Activated CD4-positive, alpha-beta T cell treated with anti-CD3 and anti-CD28 coated beads, Interleukin-2, amount 50 U/mL, for 24 hours (primary cell): ENCODE measurements at places on chromosomes 3 and 15.

DNA sequence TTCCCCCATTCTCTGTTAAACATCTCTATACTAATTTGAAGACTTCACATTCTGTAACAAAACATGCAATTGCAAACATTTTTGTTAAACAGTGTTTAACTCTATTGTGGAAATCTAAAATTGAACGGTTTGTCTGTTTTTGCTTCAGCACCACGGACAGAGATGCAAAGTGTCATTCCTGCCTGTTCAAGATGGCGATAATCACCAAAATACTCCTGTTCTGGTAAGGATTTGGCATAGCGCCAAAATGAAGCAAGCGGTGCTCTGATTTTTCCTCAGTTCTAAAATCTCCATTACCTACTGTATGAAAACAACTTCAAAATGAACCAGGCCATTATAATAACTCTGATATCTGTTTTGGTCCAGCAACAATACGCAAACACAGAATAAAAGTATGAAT, 129.7 kb upstream of the TUSC7 start:
- no peak for DNase-seq

GRCh38 chr3:184284696-184285095, 8.9 kb downstream of the ECE2 start:
- DNase-seq = no peak

GRCh38 chr3:168036619-168037018, 59.1 kb downstream of the GOLIM4 start:
- DNase-seq = no peak

DNA sequence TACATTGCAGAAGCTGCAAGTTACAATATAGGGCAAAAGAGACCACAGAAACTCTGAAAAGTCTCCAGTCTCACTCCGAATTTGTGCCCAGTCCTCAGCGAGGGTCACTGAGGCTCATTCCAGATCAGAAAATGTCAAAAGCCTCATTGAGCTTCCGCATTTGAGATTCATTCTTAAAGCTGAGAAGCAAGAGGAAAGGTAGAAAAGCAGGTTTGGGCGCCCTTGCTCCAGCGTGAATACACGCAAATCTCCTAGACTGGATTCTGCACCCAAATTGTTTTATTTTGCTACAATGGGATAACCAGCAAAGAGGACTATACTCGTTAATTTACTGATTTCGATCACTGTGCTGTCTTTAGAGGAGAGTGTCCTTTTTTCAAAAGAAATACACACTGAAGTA, 212.2 kb downstream of the STT3B start:
- DNase-seq = no peak

GRCh38 chr3:23166845-23167244, 36.3 kb upstream of the UBE2E2 start:
- no peak for DNase-seq

DNA sequence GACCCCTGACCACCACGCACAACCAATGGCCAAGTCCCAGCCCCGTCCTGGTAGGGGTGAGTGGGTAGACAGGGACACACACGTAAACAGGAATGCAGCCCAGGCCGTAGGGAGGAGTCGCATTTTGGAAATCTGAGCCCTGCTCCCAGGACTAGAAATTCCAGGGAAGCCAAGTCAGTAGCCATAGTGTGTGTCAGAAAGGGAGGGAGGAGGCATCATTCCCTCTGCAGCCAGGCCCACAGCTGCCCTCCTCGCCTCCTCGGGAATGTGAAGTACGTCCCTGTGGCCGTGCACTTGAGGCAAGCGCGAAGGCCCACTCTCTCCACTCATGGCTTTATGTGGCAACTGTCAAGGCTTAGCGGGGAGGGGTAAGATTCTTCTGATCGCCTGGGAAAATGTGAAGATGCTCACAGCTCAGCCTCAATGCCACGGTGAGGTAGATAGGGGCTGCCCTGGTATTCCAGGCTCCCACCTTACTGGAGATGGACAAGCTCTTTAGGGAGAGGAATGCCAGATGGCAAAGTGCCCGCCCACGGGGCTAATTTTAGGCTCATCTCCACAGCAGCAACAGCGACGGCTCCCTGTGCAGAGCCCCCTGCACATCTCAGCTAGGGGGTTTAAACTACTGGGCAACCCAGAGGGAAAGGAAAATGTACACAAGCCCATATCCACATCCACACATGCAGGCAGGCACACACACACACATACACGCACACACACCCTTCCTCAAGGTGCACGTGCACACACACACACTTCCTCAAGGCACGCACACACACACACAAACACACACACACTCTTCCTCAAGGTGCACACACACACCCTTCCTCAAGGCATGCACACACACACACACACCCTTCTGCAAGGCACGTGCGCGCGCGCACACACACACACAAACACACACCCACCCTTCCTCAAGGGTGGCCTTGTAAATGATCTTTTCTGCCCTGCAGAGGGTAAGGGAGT, 65.5 kb downstream of the ADCY5 start:
- DNase-seq = no peak

DNA sequence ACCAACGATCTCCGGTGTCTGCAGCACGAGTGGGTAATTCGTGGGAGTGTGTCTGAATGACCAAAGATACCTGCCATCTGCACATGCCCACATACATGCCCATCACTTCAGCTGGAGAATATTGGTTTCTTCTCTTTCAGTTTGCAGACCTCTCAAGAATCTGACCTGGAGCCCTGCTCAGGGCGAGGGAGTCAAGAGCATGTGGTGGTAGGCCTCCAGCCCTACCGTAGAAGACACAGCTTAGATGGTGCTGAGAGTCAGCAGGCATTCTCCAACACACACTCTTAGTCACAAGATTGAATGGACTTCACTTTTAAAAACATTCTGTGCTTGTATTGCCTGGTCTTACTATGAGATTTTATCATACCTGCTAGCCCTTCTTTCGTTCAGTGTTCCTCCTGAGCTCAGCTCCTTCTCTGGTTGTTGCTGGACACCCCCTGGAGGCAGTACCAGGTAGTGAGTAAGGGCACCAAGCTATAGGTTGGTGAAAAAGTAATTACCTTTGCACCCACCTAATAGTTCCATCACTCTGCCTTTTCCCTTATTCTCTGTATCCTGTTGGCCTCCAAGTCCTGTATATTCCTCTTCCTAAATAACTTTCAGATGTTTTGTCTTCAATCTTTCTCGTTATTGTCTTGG, 252.0 kb downstream of the CACNA2D3 start:
- DNase-seq = no peak

DNA sequence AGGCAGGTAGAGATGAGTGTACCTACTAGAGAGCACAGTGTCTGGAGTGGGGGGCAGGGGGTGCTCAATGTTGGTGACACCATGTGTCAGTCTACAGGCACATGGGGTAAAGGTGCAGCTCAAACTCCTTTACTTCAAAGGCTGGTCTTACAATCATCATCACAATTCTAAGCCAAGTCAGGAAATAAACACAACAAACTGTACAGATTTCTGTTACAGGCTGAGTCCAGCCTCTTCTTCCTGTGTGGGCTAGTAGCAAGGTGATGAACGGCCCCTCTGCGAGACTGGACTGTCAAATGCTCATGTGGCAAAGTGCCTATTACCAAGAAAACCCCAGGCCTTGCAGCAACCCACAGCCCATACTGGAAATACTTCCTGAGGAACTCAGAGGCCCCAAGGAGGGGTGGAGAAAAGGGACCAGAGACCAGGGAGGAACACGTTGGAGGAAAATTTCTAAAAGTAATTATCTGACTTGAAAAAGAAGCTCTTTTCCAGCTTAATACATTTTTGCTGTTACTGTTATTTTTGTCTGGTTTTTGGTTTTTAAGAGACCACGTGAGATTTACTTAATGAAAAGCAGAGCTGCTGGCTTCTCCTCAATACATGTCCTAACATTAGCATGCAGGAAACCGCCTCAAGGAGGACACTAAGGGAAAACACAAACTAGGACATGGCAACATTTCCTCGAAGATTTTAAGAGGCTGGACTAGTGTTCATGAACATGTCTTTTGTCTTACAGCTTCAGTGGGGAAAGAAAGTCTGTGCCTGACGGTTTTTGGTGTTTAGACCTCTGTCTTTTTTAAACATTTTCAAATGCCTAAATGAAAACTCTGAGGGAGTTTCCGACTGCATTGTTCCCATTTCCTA, 29.5 kb downstream of the TBC1D2B start:
- no peak for DNase-seq

GRCh38 chr15:83830381-83830780, 176.5 kb downstream of the ADAMTSL3 start:
- DNase-seq = no peak

GRCh38 chr15:73915082-73915481, 11.2 kb upstream of the LOXL1 start:
- DNase-seq = no peak

DNA sequence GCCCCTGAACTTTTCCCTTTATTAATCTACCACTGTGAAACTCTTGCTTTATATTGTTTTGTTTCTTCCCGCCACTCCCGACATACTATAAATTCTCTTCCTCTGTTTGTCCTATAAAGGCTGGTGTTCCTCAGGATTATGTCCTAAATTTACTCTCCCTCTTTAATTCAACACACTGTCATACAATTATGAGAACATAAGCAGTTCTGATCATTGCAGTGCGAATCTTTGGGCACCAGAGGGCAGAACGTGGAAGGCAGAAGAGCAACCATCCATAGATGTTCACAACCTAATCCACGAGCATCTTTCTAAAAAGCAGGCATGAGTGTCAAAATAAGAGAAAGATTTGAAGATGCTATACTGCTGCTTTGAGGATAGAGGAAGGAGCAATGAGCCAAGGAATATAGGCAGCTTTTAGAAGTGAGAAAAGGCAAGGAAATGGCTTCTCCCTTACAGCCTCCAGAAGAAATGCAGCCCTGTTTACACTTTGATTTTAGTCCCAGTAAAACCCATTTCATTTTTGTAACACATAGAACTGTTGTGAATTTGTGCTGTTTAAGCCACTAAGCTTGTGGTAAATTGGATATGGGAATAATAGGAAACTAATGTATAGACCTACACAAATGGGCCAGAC, 179.4 kb downstream of the GBE1 start:
- DNase-seq = no peak

DNA sequence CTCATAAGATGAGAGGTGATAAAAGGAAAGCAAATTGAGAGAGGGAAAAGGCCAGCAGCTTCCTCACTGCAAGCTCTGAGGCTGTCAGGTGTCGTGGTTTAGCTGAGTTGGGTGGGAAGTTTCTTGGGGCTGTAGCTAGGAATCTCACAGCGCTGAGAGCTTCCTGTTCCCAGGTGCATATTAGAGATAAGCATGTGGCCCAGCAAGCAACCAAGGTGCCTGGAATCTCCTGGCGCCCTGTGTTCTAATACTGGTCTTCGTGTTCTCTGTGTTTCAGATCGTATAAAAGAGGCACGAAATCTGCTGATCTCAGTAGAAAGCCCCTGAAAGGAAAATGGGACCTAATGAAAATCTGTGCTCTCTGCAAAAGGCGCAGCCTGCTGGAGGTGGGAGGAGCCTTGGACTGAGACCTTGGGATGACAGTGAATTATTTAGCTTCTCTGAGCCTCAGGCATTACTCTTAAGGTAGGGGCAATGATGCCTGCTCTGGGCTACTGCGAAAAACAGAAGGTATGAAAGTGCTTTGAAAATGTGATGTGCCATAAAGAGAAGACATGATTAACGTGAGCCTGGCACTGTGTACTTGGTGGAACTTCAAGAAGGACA, 499.9 kb downstream of the TBL1XR1 start:
- DNase-seq = no peak

- no peak for DNase-seq
These were observed 4.9 kb downstream of the PRICKLE2 start for GRCh38 chr3:64220161-64220914.

DNA sequence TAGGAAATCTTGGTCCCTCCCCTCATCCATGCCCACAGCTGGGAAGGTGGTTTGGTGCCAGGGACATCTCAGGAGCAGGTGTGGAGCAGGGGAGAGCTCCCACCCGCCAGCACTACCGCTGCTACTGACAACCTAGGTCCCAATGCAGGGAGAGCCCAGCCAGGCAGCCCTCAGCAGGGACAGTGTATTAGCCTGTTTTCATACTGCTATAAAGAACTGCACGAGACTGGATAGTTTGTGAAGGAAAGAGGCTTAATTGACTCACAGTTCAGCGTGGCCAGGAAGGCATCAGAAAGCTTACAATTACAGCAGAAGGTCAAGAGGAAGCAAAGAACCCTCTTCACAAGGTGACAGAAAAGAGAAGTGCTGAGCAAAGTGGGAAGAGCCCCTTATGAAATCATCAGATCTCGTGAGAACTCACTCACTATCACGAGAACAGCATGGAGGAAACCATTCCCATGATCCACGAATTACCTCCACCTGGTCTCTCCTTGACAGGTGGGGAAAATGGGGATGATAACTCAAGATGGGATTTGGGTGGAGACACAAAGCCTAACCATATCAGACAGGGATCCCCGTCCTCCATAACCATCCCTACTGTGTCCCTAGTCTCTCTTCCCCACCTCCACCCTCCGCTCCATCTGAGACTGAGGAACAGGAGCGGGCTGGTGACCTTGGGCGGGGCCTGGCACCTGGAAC, 218.6 kb downstream of the TBC1D2B start:
- DNase-seq = no peak

DNA sequence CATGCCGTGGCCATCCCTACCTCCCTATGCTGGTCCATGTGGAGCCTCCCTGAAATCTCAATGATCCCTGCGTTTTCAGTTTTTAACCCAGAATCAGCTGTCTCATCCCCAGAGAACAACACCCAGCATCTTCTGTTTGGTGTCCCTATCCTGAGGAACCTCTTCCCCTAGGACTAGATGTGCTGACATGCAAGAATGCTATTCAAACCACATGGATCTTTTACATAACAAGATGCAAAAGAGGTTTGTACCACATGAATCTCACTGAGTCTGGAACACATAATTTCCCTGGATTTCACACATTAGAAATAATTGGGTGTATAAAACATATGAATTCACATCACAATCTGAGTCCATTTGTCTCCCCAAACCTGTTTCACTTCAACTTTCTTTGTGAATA, 174.6 kb upstream of the NECTIN3 start:
- DNase-seq = no peak

DNA sequence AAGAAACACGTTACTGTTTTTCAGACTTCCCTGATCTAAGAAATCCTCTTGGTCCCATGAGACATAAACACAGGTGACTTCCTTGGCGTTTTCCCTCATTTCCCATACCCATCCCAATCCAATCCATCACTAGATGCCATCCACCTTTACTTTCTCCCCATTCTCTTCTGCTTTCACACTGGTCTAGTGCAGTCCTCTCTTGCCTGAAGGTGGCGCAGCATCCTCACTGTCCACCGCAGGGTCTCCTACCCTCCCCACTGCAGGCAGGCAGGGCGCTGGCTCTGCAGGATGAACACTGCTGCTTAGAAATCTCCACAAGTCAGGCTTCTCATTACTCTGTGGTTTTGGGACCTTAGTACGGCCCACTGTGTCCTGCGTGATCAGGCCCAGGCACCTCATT, 58.2 kb downstream of the RAB7A start:
- DNase-seq = no peak

- DNase-seq = no peak
These were observed 66.3 kb upstream of the NAALADL2 start for GRCh38 chr3:174792864-174793263.

GRCh38 chr15:70521576-70522322, 241.6 kb downstream of the UACA start:
- DNase-seq = no peak

DNA sequence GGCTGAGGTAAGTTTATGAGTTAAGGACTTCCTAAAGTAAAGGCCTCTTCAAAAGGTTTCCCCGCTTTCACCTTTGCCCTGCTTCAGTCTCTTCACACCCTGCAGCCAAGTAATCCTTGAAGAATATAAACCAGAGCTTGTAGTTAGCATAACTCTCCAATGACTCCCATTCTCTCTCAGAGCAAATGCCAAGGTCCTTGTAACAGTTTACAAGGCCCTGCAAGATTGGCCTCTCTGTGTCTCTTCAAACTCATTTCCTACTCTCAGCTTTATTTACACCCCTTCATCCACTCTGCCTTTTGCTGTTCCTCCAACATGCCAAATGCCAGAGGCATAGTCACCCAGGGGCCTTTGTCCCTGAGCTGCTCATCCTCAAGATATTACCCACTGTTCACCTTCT, 60.5 kb upstream of the MME start:
- no peak for DNase-seq
